ENCODE measurements at places on chromosomes 2 and 18. TPM values are rescaled to one million over a fixed set of nuclear protein-coding genes. Genes with fewer than 3 reads are reported as not detected.

SCTR gene
- polyA plus RNA-seq: 8.0 TPM

TMEM178A gene
- 121 TPM for polyA plus RNA-seq

STARD6 gene
- polyA plus RNA-seq: 0.27 TPM

INPP1 gene
- 14.8 TPM for polyA plus RNA-seq

DNA sequence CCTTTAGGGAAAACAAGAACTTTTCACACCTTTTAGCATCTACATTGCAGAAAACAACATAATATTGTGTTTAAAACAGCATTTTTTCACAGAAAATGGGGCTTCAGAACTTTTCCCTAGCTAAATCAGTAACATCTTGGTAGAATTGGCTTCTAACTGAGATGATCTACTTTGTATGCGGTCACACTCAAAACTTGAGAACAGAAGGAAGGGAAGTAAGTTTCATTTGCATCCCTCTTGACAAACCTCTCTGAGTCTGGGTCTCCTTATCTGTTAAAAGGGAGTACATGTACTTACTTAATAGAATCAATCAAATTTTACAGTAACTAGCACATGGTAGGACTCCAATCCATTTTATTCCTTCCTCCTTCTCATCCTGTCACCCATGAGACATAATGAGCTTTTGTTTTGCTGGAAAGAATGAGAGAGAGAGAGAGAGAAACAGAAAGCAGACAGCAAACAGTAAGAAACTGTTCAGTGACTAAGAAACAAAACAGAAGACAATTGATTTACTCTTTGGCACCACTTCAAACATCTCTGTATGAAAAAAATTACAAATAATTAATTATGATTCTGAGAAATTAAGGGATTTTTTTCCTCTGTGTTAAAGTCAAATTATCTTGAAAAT is 387.3 kb downstream of the SATB2 start:
- no peak for DNase-seq

- DNase-seq: no peak
These were observed 38.4 kb downstream of the KIF1A start for GRCh38 chr2:240781471-240782220.

- DNase-seq: no peak
These were observed 150.0 kb upstream of the GALNT5 start for GRCh38 chr2:157107460-157107859.

GRCh38 chr2:206218796-206219499 is 55.5 kb upstream of the ZDBF2 start:
- DNase-seq: no peak

- no peak for DNase-seq
These were observed 4.7 kb downstream of the SLC4A3 start for GRCh38 chr2:219631904-219632759.
